Cortex of kidney (tissue), 1 donor: ENCODE measurements at places on chromosomes 16 and 17.

DNA sequence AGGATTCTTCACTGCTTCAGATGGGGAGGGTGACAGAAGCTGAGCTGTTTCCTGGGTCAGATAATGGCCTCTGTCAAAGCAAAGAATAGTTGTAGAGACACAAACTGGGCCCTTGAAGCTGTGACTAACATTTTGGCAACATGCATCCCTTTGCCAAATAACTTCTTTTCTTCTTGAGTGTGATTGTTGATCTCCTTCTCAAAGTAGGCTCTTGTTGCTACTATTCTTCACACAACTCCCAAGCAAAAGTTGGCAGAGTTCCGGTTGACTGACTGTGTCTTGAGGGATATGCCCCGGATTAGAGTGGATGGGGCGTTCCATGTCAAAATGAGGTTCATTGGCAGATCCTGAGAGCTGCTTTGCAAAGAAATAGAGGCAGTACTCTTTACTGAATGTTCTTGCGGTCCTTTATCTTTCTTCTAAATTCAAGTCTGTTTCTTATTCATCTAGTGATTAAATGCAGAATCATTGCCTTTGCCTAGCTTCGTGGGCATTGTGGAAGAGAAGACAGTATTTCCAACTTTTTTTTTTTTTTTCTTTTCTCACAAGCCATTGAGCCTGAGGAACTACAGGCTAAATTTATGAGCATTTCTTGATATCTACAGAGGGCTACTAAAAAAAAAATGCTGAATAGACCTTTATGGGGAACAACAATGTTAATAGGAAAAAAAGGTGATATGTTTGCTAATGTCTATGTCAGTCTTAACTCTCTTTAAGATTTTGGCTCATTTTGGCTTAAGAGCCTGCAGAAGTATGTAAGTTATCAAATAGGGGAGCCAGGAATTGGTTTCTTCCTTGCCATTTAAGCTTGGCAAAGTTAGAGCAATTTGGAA lies 5.8 kb downstream of the WIPF2 start:
- DNase-seq = no peak

- DNase-seq = no peak
Measured at GRCh38 chr17:40191237-40192208, 14.3 kb downstream of the RAPGEFL1 start.

GRCh38 chr16:84597931-84598351 lies 19.9 kb downstream of the COTL1 start:
- DNase-seq = no peak

DNA sequence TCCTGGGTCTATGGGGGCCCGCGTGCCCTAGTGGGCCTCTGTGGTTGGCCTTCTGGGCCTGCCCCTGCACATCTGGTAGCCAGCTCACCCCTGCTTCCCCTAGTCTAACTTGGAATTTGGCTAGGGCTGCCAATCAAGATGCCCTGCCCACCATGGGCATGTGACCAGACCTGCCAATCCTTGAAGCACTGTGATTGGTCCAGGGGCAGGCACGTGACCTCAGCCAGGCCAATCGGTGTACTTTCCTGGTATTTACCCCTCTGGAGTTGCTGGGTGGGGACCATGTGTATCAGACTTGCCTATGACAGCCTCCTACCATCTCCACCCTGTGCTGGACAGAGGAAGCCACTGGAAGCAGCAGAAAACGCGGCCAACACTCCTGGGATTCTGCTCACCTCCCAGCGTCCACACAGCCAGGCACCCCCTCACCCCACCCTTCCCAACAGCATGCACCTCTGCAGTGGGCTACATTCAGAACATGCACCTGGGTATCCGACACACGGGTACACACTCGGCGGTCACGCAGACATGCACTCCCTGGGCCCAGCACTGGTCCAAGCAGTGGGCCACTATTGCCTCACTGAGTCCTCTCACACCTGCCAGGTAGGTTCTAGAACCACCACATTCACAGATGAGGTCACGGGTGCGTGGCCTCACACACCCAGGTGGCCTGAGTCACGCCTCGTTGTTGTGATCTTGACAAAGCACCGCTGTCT lies 96.9 kb downstream of the RBFOX3 start:
- DNase-seq = no peak

GRCh38 chr16:88355093-88355388 lies 27.7 kb upstream of the ZNF469 start:
- no peak for DNase-seq

- DNase-seq = no peak
Measured at GRCh38 chr17:11330006-11330405, 89.0 kb downstream of the SHISA6 start.

DNA sequence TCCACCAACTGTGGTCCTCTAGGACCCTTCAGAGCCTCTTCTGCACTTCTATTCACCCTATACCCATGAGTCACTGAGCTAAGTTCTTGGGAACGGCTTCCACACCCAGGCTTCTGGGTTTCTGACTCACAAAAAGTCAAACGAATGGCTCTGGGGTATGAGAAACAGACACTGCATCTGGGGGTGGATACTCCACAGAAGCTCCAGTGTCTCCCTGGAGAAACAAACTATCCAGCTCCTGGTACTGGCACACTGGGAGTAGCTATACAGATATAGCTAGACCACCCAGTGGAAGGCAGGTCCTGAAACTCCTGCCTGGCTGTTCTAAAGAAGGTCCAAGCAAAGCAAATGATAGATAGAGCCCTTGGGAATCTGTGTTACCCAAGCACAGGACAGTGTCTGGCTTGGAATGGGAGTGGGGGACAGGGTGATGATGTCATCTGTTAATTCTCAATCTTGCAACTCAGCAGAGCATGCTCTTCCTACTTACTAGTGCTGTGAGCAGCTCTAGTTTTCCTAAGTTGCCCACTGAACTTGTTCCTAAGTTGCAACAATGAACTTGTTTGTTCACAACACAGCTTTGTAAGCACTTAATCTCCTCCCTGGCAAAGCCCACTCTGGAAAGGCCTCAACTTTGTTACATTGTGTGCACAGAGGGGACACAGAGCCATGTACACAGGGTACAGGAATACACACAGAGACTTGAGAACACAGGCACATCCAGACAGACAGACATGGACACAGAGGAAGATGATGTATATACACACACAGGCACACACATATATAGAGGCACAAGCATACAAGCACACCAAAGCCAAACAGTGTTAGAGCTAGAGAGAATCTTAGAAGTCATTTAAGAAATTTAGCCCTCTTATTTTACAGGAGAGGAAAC lies 6.7 kb downstream of the MMP28 start:
- DNase-seq = no peak

DNA sequence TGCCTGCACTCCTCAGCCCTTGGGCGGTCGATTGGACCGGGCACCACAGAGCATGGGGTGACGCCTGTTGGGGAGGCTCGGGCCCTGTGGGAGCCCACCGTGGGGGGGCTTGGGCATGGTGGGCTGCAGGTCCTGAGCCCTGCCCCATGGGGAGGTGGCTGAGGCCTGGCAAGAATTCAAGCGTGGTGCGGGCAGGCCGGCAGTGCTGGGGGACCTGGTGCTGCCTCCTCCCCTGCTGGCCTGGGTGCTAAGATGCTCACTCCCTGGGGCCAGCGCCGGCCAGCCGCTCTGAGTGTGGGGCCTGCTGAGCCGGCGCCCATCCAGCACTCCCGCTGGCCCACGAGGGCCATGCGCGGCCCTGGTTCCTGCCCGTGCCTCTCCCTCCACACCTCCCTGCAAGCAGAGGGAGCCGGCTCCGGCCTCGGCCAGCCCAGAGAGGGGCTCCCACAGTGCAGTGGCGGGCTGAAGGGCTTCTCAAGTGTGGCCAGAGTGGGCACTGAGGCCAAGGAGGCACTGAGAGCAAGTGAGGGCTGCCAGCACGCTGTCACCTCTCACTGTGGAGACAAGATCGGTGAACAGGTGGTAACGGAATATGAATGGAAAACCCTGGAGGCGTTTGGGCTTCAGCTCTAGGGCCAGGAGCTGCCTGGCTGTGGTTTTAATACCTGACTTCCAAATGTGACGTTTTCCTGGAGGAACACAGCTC lies 28.5 kb downstream of the ST6GALNAC1 start:
- DNase-seq = no peak

DNA sequence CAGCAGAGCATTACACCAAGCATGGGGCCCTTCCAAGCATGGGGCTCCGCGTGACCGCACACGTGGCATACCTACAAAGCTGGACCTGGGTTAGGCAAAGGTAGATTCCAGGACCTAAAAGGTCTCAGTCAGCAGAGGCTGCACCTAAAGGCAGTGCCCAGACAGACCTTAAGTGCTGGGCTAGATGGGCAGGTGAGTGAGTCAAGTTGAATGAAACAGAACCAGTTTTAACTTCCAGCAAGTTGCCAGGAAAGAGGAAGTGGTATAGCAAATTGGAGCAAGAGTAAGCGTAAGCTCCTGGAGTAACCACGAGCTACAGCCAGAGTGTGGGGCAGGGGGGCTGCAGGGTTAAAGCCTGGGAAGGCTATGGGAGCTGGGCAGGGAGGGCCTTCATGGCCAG lies 49.5 kb downstream of the SRCIN1 start:
- no peak for DNase-seq

DNA sequence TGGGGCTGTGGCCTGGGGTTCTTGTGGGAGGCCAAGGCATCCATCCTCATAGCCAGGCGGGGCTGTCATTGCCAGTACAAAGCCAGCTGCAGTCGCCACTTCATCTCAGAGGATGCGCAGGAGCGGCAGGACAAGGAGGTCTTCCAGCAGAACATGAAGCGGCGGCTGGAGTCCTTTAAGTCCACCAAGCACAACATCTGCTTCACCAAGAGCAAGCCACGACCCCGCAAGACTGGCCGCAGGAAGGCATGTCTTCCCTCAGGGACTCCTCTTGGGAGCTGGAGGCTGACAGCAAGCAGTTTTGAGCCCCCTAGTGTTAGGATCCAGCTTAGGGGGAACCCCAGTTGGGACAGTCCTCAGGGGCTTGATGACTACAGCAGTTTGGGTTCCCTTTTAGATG lies 15.1 kb upstream of the PLEKHG4 start:
- DNase-seq = no peak

- no peak for DNase-seq
Measured at GRCh38 chr17:41057547-41057946, 2.4 kb downstream of the KRTAP2-3 start.

DNA sequence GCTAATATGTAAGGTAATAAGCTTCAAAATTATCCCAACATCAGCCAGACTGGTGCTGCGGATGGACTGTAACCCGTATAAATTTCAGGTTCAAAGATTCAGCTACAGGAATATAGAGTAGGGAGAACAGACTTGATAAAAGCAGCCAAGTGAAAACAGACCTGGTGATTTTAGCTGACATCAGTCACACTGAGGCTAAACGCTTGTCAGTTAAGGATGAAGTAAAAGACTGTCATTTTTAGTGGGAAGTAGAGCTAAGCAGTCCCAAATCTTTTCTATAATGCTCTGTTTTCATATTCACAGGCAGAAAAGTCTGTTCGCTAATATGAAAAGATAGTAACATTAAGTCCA lies 35.4 kb downstream of the CMTM4 start:
- DNase-seq = no peak

DNA sequence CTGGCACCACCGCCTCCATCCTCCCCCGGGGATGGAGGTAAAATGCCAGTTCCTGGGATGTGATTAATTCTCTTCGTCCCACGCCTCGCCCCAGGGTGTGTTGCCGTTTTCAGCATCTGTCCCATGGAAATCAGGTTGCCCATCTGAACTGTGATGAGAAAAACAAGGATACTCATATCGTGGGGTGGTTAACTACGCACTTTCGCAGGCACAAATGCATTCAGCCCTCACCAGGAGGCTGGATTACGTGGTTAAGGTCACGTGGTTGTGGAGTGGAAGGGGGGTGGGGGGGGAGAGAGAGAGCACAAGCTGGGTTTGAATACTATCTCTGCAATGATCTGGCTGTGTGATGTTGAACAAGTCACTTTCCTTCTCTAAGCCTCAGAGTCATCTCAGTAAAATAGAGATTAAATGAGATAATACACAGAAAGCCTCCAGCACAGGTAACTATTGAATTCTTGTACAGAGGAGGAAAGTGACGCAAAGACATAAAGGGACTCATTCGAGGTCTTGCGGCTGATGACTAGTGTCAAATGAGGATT lies 74.7 kb downstream of the BMERB1 start:
- no peak for DNase-seq

- DNase-seq = no peak
Measured at GRCh38 chr17:63996430-63997182, 1.5 kb upstream of the PRR29 start.

- DNase-seq = no peak
Measured at GRCh38 chr17:44587339-44587738, 30.1 kb downstream of the FZD2 start.

GRCh38 chr17:50198026-50198669 lies 3.3 kb downstream of the COL1A1 start:
- no peak for DNase-seq

DNA sequence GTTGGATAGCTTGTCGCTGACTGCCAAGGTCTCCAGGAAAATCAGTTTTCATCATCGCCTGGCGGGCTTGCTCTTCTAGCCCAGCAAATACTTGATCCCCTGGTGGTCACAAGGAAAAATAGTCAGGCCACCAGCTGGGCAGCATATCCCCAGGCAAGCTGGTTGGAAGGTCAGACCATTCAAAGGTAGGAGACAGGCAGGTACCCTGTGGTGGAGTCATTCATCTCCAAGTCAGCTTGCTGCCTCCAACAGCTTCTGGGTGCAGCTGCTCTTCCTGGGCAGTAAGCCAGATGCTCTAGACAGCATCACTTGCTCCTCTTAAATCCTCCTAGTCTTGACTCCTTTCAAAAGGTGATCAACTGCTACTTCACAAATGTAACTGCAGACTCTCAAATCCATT lies 16.0 kb downstream of the ZNF821 start:
- DNase-seq = no peak

GRCh38 chr16:57204675-57205074 lies 18.5 kb downstream of the RSPRY1 start:
- DNase-seq = no peak

- no peak for DNase-seq
Measured at GRCh38 chr17:58560511-58560910, 46.1 kb upstream of the MTMR4 start.

GRCh38 chr17:64130559-64131001 lies 636 bp upstream of the ERN1 start:
- no peak for DNase-seq

DNA sequence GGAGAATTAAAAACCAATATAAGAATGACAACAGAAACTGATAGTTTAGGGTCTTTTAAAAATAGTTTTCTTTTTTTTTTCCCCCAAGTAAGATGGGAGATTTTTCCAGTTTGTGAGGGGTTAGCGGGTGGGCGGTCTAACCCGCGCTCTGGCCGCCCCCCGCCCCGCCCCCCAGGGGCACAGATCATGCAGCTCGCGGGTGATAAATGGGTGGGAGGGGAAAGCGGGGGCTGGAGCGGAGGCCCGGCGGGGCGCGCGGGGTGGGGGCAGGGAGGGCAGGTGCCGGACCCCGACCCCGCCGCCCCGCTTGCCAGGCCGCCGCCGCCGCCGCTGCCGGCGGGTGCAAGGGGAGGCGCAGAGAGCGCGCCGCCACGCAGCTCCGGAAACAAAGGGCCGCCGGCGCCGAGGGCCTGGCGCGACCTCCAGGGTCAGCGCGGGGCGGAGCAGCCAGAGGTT lies 60.1 kb upstream of the GSE1 start:
- no peak for DNase-seq

DNA sequence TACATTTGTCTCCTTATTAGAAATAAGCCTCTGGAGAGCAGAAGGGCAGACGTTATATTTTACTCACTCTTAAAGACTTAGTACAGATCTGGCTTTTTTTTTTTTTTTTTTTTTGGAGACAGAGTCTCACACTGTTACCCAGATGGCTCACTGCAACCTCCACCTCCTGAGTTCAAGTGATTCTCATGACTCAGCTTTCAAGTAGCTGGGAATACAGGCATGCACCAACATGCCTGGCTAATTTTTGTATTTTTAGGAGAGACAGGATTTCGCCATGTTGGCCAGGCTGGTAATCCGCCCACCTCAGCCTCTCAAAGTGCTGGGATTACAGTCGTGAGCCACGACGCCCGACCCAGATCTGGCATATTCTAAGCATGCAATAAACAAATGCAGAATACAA lies 36.4 kb upstream of the TMEM97 start:
- no peak for DNase-seq
